NCI-H2081 (cell line): ENCODE measurements at places on chromosomes 13 and 19.

DNA sequence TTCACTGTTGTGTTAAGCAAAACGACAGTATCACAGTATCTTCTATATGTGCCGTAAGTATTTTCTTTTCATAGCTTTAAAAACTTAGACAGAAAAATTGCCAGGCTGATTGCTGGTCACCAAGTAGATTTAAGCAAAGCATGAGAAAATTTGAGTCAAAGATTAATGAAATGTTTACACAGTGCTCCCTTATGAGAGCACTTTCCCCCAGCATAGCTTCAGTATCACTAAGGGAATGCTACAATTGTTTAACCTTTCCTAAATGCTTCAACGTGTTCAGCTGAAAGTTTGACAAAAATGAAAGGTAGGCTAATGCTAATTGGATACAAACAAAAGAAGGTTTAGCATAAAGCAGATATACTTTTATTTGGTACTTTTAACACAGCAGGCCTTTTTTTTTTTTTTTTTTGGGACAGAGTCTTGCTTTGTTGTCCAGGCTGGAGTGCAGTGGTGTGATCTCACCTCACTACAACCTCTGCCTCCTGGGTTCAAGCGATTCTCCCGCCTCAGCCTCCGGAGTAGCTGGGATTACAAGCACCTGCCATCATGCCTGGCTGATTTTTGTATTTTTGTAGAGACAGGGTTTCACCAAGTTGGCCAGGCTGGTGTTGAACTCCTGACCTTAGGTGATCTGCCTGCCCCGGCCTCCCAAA is 23.4 kb downstream of the PCCA start:
- DNase-seq = no peak

DNA sequence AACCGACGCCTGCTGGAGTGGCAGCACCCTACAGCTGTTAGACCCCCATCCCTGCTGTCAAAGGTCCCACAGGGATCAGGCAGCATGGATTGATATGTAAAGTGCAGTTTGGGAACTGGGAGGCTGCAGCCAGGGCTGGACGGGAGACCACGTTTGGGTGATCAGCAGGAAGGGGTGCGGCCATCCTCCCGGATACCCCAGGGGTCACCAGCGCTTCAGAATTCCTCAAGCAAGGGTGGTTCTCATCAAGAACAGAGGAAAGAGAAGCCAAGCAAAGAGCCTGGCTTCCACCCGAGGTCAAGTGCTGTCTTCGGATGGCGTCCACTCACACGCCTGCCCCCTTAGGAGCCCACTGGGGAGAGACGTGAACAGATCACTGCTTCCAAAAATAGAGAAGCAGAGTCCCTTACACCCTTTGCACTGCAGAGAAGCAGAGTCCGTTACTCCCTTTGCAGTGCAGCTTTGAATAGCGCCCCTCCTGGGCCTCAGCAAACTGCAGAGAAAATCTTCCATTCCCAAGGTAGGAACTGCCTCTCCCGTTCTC is 35.5 kb downstream of the DHRS12 start:
- DNase-seq = no peak

DNA sequence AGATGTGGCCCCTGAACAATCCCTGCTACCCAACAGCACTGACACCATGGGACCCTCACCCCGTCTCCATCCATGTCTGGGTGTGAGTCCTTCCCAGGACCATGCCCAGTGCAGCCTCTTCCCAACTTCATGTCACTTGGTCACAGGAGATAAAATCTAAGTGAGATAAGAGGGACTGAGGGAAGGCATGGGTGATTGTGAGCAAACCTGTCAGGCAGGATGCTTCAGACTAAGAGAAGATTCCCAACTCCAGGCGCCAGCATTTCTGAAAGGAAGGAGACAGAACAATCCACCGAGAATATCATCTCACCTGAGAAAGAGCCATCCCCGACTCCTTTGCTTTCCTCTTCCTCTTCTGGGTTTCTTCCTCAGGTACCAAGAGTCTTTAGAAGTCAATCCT is 7.5 kb downstream of the ZNF320 start:
- DNase-seq = no peak

GRCh38 chr13:50072676-50073075 is 57.4 kb downstream of the KCNRG start:
- DNase-seq = no peak
